ENCODE measurements at places on chromosomes 7 and 10.

- DNase-seq, result no peak
These were observed 132.7 kb downstream of the KCND2 start for GRCh38 chr7:120405652-120406051.

DNA sequence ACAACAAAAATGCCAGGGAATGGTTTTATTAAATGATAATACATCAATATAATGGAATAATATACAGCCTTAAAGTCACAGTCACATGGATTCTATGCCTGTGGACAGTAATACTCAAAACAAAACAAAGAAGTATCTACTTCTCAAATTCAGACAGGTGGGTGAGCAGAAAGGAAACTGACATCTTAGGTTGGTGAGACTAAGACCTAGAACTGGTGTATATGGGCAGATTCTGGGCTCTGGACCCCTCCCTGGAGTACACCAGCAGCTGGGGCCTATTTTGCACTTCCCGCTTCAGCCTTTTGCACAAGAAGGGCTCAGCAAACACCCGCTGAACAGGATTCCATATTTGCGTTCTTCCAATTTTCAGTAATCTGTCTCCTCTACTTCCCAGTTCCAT is 5.4 kb upstream of the FIS1 start:
- DNase-seq, result no peak

GRCh38 chr7:138980563-138981291 is 462 bp downstream of the KIAA1549 start:
- no peak for DNase-seq

GRCh38 chr7:37311355-37311754 is 137.3 kb downstream of the ELMO1 start:
- no peak for DNase-seq

DNA sequence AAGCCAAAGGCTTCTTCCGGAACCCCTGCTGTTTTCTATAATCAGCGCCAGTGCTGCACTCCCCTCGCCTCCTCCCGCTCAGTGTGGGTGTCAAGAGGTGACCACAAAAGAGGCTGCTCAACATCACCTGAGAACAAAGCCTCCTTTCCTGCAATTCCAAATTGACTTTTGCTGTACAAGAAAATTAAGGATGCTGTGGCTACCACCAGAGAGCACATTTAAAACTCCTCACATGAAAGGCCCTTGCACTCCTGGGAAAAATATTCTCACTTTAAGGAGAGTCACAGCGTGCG is 96.4 kb downstream of the HIPK2 start:
- no peak for DNase-seq

GRCh38 chr7:1090686-1091643 is 3.1 kb downstream of the GPER1 start:
- DNase-seq, result no peak

DNA sequence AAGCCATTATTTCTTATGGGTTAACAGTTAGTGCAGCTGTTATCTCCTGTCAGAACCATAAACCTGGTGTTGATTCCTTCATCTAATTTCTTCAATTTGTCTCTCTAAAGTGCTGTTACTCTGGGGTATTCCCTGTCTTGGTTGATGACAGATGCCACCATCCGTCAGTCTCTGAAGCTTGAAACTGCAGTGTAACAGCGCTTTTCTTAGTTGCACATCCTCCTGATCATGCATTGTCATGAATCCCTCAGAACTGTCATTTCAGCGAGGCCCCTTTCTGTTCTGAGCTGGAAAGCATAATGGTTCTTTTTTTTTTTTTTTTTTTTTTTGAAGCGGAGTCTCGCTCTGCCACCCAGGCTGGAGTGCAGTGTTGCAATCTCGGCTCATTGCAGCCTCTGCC is 193.9 kb downstream of the SDK1 start:
- DNase-seq, result no peak

DNA sequence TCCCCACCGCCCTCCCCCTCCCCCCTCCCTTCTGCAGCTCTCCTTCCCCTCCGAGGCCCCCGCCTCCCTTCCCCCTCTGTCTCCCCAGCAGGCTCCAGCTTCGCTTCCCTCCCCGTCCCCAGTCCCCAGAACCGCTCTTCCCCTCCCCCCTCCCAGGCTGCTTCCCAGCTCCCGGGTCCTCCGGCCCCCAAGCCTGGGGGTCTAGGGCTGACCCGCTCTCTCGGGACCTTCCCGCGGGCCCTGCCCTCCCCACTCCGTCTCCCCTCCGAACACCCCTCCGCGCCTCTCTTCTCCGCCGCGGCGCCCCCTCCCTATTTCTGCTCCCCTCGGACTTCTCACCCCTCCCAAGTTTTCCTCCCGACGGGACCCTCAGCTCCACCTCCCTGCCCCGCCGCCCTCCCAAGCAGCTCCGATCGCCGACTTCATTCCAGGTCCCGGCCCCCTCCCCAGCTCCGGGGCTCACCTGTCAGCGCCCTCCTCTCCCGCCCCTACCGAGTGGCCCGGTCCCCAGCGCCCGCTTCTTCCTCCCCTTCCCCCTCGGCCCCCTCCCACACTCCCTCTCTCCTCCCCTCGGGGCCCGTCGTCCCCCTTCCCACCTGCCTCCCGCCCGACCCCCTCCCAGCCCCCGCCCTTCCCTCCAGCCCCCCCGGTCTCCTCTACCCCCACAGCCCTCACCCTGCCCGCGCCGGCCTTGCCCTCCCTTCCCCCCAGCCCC is 990 bp downstream of the ZNF467 start:
- DNase-seq, result no peak

GRCh38 chr10:87660484-87661133 is 931 bp downstream of the PAPSS2 start:
- DNase-seq, result no peak

- no peak for DNase-seq
These were observed 36.3 kb downstream of the CALML3 start for GRCh38 chr10:5560817-5561703.

DNA sequence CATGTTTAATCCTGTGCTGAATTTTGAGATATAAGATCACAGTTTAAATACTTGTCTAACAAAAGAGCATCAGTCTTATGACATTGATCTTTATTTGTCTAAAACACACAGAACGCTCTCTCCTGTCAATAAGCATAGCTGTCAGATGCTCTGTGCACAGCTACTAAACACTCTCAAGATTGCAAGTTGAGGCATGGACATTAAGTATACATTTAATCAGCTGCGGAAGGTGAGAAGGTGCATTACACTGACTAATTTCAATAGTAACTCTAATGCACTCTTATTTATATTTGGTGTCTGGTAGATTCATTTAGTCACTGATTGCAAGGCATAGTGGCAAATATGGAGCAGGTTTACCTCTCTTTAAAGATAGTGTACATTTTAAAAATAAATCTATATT is 580.3 kb upstream of the NRP1 start:
- no peak for DNase-seq
